ENCODE measurements at places on chromosomes 11 and 22.
A peak's percentile ranks its signal among the peaks of the same experiment; 100 is the strongest.

GRCh38 chr22:48705917-48706605, 1121.6 kb downstream of the BRD1 start:
- no peak for DNase-seq

GRCh38 chr22:35218079-35218478, 39.2 kb upstream of the HMGXB4 start:
- peak; percentile 46 for DNase-seq

- peak; percentile 32 for DNase-seq
Observed at GRCh38 chr11:45045683-45046471, 95.2 kb upstream of the TP53I11 start.

DNA sequence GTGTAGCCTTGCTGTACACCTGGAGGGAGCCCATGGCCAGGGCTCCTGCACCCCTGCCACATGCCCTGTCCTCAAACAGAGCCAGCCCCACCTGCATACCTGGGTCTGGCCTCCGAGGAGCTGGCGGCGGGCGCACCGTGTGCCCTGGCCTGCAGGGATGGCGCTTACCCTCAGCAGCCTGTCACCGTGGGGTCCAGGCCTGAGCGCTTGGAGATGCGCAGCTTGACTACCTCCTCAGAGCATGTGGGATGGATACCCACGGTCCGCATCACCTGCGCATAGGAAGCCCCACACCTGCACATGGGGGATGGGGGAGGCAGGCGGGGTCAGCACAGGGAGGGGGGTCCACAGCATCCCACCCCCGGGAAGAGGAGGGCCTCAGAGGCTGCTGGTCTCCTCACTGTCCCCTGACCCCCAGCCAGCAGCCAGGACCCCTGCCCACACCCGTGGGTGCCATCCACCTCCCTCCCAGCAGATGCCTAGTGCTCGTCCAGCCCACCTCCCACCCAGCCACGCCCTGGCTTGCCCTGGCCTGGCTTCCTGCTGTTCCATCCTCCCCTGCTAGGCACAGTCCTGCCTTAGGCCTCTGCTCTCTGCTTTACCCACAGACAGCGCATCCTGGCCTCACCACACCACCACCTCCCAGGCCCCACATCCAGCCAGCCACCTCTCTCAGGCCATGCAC, 22.4 kb upstream of the GNB1L start:
- no peak for DNase-seq

DNA sequence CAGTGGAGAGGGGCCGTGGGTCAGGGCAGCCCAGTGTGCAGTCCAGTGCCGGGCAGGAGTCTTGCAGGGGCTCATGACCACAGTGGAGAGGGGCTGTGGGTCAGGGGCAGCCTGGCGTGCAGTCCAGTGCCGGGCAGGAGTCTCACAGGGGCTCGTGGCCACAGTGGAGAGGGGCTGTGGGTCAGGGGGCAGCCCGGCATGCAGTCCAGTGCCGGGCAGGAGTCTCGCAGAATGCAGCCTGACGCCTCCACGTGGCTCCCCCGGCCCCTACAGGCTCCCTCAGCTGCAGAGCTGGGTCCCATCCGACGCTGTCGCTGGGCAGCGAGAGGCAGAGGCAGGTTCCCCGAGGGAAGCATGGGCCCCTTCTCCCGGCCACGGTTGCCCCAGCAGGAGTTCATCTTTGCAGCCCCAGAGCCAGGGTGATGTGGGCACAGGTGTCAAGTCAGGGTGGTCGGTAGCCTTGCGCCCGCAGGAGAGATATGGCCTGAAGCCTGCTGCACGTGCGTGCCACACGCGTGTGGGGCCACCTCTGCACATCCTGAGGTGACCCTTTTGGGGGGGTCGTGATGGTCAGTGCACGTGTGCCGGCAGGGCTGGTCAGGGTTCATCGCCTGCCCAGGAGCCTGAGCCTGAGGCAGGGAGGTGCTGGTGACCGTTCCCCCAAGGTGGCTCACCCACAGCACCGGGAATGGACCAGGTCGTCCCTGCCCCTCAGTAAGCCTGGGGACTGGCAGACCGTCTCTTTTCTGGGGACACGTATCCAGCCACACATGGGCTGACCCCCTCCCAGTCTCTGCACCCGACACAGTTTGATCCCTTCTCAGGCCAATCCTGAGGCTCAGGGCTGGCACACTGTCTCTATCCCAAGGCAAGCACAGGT, 2.9 kb downstream of the IFITM5 start:
- DNase-seq, result no peak
